ENCODE measurements at places on chromosomes 7 and 10.
A peak's percentile ranks its signal among the peaks of the same experiment; 100 is the strongest.

GRCh38 chr7:25792586-25792985 lies 359.4 kb upstream of the NFE2L3 start:
- DNase-seq: no peak

- DNase-seq: peak; percentile 39
Observed at GRCh38 chr7:98249106-98249505, 2.9 kb downstream of the TECPR1 start.

DNA sequence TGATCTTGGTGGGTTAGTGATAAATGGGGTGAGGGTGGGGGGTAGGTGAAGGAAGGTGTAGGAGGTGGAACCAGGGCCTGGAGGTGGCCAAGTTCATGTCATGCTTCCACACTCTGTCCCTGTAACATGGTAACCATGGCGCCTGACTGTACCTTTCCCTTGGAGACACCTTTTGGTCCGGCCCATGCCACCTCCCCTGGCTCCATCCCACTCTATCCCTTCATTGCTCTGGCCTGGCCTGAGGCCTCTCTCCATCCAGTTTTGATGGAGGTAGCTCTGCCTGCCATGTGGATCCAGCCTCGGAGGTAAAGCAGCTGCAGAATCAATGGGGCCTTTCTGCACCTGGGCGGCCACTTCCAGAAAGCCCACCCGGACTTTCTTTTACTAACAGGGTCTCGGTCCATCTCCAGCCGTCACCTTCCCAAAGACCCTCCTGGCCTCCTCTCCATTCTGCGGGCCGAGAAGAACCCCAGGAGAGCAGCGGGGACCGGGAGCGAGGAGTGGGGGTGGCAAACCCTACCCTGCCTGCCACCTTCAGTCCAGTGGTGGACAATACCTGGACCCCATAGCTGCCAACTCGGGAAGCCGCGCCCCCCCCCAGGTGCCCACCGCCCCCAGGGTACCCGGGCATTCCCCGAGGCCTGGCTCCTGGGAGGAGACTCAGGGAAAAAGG lies 504 bp upstream of the TRRAP start:
- DNase-seq: no peak

- no peak for DNase-seq
Observed at GRCh38 chr7:151140826-151141225, 26.7 kb downstream of the GBX1 start.

- no peak for DNase-seq
Observed at GRCh38 chr10:48948470-48949037, 8.9 kb upstream of the LRRC18 start.

- DNase-seq: no peak
Observed at GRCh38 chr7:85196696-85197095, 9.8 kb upstream of the SEMA3D start.

DNA sequence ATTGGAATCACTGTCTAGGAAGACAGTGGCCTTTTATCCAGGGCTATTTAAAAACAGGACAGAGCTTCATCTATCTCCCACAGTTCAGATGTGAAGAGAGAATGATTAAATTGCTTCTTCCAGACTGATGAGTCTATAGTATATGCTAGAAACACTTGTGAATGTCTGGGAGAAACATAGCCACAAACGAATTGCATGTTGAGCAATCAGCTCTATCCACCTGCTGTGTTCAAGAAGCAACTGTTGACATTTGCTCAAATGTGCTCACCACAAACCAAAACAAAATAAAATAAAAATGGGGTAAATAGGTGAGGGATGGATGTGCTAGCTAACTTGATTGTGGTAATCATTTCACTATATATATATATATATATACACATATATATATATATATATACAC lies 195.1 kb downstream of the HECW1 start:
- DNase-seq: no peak

DNA sequence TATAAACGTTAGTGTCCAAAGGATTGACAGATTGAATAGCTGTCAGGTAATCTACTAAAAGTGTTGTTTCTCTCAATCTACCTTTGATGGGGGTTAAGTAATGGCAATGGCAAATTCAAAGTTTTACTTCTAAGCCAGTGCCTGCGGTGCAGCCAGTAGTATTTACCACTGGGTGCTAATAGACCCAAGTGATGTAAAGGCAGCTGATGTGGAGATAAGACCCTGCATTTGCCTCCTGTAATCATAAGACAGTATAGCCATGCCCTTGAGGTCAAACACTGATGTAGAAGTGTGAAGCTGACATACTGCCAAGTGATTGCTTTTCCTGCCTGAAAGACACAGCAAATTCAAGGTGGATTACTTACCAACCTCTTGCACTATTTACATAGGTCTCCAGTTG lies 572.0 kb downstream of the GRID1 start:
- no peak for DNase-seq

GRCh38 chr10:73537288-73537687 lies 41.5 kb upstream of the PPP3CB start:
- DNase-seq: no peak

GRCh38 chr7:47195641-47196040 lies 386.3 kb downstream of the TNS3 start:
- peak; percentile 14 for DNase-seq

DNA sequence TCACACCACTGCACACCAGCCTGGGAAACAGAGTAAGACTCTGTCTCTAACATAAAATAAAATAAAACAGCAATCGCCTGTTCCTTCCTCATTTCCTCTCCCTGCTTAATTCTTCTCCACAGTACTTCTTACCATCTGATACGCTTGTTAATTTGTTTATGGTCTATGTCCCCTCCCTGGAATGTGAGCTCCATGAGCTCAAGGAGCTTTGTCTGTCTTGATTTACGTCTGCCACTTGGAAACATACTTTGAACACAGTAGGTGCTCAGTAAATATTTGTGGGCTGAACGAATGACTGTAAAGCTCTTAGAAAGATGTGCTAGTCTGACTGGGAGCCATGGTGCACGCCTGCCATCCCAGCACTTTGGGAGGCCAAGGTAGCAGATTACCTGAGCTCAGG lies 9.1 kb upstream of the STX1A start:
- DNase-seq: no peak

GRCh38 chr10:65670087-65670486 lies 1255.7 kb upstream of the LRRTM3 start:
- no peak for DNase-seq

- no peak for DNase-seq
Observed at GRCh38 chr10:97302088-97302791, 9.8 kb upstream of the ARHGAP19 start.

GRCh38 chr7:13793926-13794325 lies 195.5 kb downstream of the ETV1 start:
- DNase-seq: no peak

- no peak for DNase-seq
Observed at GRCh38 chr10:26093229-26093628, 123.3 kb upstream of the GAD2 start.

DNA sequence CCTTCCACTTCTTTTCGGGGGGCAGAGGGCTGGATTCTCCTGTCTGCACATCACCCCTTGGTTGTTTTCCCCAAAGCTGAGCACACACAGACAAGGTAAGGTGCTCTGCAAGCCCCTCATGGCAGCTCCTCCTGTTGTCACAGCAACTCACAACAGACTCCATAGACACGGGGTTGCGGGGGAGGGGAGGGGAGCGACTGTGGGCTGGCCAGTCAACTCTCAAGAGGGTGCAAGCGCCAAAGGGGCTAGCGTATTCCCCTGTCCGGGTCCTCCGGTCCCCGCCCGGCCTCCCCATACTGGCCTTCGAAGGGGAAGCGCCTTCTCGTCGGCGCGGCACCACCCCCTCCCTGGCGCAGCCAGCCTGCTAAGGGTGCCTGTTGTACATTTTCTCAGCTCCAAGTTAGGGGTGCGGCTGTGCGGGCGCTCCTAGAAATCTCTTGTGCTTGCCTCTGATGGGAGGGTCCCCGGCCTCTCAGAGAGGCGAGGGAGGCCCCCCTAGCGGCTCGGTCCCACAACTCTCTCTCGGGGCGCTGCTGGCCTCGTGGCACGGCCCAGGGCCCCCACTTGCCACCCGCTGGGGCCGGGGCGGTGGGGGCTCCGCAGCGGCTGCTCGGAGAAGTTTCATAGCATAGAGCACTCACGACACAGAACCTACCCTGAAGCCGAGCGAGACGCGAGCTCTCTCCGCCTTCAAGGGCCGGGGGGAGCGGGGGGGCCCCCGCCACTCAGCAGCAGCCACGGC lies 498 bp downstream of the RHOBTB1 start:
- DNase-seq: peak; percentile 68

DNA sequence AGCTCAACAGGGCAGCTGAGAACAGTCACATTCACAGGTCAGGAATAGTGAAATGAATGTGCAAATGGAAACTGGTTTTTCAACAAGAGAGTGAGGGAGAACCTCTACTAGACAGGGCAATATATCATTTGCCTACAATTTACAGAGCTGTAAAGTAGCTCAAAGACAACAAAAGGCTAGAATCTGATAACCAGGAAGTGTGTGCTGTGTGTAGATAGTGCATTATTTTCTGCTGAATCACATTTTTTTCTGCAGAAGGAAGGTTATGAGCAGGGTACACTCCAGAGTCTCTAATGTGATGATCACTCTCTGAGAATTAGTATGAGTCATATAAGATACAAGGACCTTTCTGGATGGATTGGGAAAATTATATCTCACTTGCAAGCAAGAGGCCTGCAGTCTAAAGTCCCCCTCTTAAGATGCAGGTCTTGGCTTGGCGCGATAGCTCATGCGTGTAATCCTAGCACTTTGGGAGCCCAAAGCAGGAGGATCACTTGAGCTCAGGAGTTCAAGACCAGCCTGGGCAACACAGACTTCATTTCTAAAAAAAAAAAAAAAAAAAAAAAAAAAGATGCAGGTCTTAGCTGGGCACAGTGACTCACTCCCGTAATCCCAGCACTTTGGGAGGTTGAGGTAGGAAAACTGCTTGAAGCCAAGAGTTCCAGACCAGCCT lies 59.9 kb upstream of the COBL start:
- DNase-seq: no peak

DNA sequence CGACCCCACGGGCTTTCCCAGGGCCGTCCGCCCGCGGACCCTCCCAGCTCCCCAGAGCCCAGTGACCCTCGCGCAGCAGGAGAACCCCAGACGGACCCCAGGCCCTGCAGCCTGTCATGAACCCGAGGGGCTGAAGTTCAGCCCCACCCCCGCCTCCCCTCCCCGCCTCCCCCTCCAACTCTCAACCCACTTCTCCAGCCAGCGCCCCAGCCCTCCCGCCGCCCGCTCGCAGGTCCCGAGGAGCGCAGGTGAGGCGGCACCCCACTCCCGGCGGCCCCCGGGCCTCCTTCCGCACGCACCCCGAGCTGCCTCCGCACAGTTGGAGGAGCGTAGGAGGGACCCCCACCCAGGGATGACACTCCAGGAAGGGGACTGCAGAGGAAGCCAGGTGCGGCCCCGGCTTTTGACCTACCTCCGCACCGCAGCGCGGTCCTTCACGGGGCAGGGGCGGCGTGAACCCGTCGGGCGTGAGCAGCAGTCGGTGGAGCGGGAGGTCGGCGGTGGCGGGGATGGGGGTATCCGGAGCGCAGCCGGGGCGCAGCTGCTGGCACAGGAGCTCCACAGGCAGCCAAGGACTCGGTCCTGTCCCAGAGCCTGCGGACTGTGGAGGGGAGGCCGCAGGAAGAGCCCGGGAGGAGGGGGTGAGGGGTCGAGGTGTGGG lies at the start of gene TMEM176A:
Gene TMEM176A (plus strand): TSS at position 189 of the 661 bp plus-strand sequence. CDS start 782 bp downstream, outside the sequence.
- DNase-seq: no peak

DNA sequence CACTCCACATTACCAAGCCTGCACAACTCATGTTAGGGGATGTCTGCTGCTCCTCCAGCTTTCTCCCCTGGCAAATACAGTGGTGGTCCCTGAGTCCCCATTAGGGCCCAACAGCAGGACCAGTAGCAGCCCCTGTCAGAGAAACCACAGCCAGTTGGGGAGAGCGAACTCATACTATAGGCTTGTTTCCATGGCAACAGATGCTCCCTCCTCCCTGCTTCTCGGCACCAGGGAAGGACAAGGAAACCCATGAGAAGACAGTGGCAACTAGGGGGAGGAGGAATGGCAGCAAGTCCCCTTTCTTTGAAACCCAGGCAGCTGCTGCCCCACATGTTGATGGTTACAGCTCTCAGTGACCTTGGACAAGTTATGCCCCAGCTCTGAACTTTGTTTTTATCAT lies 326.4 kb downstream of the KCNMA1 start:
- no peak for DNase-seq

- no peak for DNase-seq
Observed at GRCh38 chr10:15720635-15721287, 1.0 kb upstream of the ITGA8 start.

GRCh38 chr10:33365871-33366411 lies 31.5 kb upstream of the NRP1 start:
- DNase-seq: no peak

DNA sequence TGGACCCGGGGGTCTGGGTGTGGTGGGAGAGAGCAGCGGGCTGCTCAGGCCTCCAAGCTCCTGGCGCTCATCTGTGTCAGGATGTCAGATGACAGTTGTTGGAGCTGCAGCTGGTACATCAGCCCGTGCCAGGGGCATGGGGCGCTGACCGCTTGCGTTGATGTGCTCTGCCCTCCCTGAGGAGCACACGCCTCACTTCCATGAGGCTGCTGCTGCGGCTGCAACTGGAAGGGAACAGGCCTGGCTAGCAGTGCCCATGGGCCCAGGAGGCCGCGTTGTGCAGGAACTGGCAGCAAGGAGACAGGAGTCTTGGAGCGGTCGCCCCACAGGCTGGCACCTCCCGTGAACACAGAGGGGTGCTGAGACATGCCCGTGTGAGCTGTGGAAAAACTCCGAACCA lies 361.3 kb upstream of the MKI67 start:
- no peak for DNase-seq

GRCh38 chr7:11959121-11959520 lies 127.1 kb upstream of the THSD7A start:
- no peak for DNase-seq

DNA sequence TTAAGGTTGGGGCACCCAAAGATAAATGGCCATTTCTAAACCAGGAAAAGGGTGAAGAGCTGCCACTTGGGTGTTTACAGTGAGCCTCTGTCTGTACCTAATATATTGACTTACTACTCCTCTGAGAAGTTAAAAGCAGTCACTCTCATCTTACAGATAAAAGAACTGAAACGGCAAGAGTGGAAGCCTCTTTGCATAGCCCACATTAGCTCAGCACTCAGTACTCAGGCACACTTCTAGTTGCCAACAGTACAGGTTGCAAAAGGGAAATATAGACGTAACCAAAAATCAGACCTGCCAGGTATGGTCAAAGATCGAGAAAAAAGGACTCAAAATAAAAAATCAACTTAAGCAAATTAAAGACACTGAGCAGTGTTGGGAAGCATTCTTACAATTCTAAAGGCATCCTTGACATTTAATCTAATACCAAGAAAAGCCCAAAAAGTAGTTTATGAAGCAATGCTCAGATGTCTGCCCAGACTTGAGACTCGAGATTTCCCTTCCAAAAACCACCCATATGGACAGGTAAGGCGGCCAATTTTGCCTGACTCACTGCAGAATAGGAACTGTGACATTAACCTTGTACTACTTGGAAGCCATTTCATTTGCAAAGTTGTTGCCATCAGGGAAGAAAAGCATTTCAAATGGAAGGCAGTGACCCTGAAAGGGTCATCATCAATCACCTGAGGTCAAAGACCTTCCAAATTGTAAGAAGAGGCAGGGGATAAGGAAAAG lies 139.3 kb downstream of the SLC25A13 start:
- DNase-seq: no peak

GRCh38 chr7:12431886-12432556 lies 28.4 kb upstream of the VWDE start:
- DNase-seq: no peak

GRCh38 chr10:1809139-1809741 lies 71.9 kb upstream of the ADARB2 start:
- no peak for DNase-seq
